ENCODE measurements at places on chromosomes 2 and 18. TPM values are rescaled to one million over a fixed set of nuclear protein-coding genes. Genes with fewer than 3 reads are reported as not detected.

PROM2 gene
- 21.4 TPM for total RNA-seq

ALPG gene
- not detected for total RNA-seq

UGT1A10 gene
- 0.27 TPM for total RNA-seq

ZNF521 gene
- 53.0 TPM for total RNA-seq

EML4 gene
- total RNA-seq = 65.7 TPM

C2orf81 gene
- total RNA-seq = 2.3 TPM

TANK gene
- 76.9 TPM for total RNA-seq

EFEMP1 gene
- 379 TPM for total RNA-seq

ALPI gene
- total RNA-seq = not detected

SERPINB5 gene
- not detected for total RNA-seq

C18orf54 gene
- total RNA-seq = 1.5 TPM

MBP gene
- total RNA-seq = 68.0 TPM

PLA2R1 gene
- total RNA-seq = 161 TPM

PROKR1 gene
- total RNA-seq = not detected

SLC30A3 gene
- total RNA-seq = 0.92 TPM

RAB27B gene
- total RNA-seq = 0.21 TPM

IL36A gene
- total RNA-seq = not detected

EDAR gene
- total RNA-seq = not detected

NXPH2 gene
- not detected for total RNA-seq

UGT1A5 gene
- total RNA-seq = 0.94 TPM

LGALSL gene
- 13.0 TPM for total RNA-seq

RUFY4 gene
- not detected for total RNA-seq

MAPK4 gene
- 11.9 TPM for total RNA-seq

LRPPRC gene
- 47.5 TPM for total RNA-seq

C1QL2 gene
- not detected for total RNA-seq

SPDYA gene
- total RNA-seq = 1.2 TPM

RASGRP3 gene
- 46.9 TPM for total RNA-seq

ADD2 gene
- 1.9 TPM for total RNA-seq

LTBP1 gene
- total RNA-seq = 12.9 TPM

Measured in thyroid gland (tissue), 4 donors.